NCI-H526 treated with DMSO at 0.1 percent for 48 hours (cell line): ENCODE measurements at places on chromosomes 7 and 10.

- no peak for DNase-seq
These were observed 15.2 kb downstream of the PDZD8 start for GRCh38 chr10:117360016-117360415.

GRCh38 chr7:20310963-20311742, 19.5 kb upstream of the ITGB8 start:
- DNase-seq: peak; percentile 59

DNA sequence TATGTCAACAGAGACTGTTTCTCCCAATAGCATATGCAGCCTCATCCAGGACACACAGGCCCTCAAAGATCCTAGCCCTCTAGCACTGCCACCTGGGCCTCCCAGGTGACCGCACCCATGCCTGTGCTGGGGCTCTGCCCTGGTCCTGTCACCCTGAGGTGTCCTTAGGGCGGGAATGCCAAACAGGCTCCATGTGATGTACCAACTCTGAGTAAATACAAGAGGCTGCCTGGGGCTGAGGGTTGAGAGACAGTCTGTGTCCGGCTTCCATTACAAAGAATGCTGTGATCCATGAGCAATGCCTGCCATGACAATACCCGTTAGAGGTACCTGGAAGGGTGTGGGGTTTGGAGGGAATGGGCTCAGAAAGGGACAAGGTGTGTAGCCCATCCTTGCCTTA, 83.0 kb upstream of the KAT6B start:
- DNase-seq: no peak

GRCh38 chr10:108789919-108790318, 1133.4 kb downstream of the XPNPEP1 start:
- no peak for DNase-seq

- DNase-seq: no peak
These were observed 784.0 kb downstream of the SUGCT start for GRCh38 chr7:40918701-40919271.

DNA sequence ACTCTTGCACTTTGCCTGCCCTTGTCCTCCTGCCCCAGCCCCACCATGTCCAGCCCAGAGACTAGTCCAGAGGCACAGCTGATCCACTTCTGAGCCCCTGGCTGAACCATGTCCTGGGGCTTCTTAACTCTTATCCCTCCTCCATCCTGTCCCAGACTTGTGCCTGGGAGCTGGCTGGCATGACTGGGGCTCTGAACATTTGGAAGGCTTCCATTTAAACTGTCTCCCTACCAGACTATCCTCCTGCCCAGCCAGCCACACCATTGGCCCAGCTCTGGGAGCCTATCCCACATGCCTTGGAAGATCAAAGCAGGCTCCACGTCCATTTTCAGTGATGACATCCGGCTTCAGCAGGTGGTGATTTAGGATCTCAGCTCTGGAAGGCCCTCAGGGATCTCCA, 57.4 kb downstream of the FAM241B start:
- no peak for DNase-seq

- no peak for DNase-seq
These were observed 109.5 kb upstream of the LAMB4 start for GRCh38 chr7:108239501-108240225.

- no peak for DNase-seq
These were observed 122.9 kb upstream of the LYZL2 start for GRCh38 chr10:30752481-30752881.

DNA sequence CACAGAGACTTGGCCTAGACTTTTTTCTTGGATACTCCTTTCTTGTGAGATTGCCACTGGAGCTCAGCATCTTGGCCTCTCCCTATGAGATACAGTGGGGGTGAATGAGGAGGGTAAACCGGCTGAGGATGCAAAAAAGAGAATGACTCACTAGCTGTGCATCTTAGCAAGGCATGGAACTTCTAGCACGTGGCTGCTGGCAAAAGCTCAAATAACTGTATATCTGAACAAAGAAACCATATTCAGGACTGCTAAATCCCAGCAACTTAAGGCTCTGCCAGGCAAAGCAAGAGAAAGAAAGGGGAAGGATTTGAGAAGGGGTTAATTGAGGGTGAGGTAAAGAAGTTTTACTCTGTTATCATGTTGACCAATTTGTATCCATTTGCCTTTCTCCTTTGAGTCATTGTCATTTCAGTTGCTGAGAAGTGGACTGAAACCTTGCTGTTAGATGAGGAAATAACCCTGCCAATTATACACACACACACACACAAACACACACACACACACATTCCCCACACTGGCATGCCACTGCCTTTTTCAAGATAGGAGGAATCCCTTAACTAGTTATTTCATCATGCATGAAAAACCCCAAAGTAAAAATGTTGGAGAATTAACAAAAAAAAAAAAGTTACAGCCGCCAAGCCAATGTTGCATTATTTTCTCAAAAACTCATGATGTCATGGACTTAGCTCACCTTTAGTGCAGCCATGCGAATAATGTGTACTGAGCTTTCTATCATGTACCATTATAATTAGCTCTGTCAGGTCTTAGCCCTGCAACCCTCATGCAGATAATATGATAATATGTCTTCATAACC, 997.3 kb downstream of the LRMDA start:
- DNase-seq: no peak
